ENCODE measurements at places on chromosomes 2 and 18.

DNA sequence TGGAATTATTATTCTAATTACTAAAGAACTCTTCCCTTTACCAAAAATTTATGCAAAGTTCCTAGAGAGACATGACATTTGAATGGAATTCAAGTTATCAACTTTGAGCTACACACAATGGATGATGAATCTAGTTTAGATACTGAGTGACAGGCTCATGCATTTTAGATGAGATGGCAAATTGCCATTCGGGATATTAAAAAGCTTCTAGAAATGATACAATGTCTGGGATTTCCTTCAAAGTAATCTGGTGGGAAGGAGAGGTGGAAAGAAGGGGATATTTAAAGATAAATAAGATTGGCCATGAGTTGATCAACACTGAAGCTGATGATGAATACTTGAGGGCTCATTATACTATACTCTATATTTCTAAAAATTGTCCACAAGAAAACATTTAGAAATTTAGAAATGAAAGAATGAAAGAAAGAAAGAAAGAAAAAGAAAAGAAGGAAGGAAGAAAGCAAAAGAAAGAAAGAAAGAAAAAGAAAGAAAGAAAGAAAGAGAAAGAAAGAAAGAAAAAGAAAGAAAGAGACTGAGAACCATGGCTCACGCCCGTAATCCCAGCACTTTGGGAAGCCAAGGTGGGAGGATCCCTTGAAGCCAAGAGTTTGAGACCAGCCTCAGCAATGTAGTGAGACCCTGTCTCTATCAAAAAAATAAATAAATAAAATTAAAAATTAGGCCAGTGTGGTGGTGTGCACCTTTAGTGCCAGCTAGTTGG lies 62.6 kb upstream of the NEDD4L start:
- no peak for DNase-seq

DNA sequence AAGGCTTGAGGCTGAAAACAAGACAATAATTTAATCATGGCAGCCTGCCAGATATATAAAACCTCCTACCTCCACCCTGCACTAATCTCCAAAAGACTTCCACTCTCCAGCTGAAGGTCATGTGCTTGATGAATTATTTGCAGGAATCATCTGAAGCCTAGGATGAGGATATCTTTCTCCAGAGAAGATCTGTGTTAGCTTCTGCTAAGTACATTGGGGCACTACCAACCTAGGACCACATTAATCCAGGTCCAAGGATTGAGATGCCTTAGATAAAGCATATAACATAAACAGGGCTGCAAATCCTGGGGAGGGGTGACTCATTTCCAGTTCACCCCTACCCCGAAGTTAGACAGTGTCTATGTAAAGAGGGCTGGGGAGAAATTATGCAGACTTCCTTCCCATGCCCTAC lies 80.5 kb upstream of the FRZB start:
- no peak for DNase-seq

DNA sequence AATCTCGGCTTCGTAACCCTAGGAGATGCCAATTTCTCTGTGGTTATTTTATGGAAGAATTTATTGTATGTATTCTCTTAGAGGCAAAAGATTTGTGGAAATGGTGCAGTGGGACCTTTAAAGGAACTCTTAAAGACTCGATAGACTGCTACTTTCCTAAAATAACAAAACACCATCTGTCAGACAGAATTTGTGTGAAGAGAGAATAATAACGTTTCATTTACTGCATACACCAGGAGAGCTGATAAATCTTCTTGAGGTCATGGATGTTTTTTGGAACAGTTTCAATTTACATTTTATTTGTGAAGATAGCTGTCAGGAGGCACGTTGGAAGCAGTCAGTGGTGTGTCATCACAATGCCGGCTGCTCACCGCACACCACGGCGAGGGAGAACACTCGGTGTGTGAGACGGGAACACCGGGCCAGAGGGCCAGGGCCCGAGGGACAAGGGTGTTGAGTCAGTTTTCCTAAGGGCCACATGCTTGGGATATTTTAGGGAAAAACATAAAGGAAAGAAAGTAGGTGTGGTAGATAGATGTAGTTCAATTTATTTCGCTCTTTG lies 1681.0 kb upstream of the DDX18 start:
- no peak for DNase-seq

DNA sequence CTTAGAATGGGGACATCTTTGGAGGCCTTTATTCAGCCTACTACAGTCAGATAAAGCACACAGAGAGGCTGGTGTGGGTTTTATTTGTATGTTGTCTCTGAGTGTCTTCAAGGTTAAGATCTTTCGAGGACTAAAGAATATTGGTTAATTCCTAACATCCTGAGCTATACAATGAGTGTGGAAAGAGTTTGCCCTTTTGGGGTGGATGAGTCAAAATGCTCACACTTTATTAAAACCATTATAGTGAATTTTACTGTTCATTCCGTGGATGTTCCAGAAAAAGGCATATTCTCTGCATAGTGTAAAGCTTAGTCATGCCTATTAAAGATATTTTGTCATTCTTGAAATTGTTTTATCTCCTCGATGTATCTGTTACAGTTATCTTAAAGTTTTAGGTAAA lies 29.1 kb upstream of the SLC38A11 start:
- DNase-seq: no peak

DNA sequence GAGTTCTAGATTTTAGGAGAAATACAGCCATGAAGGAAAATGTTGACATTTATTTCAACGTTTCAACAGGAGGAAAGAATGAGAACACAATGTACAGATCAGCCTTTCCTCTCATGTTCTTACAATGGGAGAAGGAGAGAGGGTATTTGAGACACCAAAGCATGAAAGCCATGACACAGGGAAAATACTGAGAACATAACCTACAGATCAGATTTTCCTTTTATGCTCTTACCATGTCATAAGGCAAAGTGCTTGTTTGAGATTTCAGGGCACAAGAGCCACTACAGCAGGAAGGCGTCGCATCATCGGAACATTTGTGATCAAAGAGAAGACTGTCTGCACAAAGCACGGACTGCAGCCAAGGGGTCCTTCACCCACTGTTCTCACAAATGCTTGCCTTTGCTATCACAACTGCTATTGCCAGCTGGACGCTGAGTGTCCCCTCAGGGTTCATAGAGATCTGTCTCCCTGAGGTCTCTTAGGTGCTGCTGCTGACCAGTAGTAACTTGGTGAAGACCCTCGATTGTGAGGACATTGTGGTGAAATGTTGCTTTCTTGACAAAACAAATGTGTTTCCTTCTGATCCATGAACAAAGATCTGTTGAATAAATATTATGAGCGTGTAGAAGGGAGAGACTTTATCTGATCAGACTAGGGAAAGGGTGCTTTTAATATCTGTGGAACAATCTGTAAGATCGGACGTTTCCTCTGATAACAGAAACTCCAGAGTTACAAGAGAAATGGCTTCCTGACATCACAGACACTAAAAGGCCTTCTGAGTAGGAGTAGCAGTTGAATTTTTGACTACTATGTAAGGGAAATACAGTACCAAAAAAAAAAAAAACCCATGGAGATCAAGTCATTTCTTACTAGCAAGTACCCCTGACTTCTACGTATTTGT lies 6.4 kb upstream of the IL1RL1 start:
- DNase-seq: no peak

GRCh38 chr2:159773426-159773825 lies 24.6 kb downstream of the CD302 start:
- DNase-seq: no peak

DNA sequence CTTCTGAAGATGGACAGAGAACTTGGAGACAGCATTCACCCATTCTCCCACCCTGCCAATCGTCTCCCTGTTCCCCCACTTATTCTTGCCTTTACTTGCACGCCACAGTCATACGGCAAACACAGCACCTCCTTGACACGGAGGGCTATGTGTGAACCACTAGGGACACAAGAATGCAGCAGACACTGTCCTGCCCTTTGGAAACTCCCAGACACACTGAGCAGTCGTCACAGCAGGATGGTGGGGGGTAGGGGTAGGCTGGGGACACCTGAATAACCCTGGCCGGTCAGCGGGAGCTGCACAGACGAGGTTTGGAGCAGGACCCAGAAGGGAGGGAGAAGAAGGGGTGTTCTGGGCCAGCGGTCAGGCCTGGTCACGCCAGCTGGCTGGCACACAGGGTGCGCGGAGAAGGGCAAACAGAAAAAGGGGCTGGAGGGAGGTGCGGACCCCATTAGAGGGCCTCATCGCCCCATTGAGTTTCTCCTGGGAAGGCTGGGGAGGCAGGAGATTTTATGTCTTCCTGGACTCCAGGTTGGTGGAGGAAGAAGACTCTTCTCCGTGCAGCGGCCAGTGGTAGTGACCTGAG lies 40.0 kb upstream of the FOSL2 start:
- no peak for DNase-seq

- no peak for DNase-seq
Measured at GRCh38 chr2:112666761-112667122, 21.0 kb downstream of the SLC20A1 start.

DNA sequence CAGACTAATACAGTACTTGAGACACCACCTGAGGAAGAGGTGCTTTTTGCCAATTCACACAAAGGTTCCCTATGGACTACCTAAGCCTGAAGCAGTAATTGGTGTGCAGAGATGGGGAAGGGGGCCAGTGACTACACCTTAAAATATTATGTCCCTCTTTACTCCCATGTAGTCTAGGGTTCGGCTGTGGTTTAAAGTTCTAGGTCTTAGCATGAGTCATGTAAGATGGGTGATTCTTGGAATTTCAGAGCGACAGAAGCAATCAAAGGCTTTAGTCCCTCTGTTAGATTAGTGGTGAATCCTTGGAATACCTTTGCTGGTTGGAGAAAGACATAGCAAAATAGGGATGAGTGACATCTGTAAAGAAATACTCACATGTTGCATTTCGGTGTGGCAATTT lies 14.3 kb upstream of the CCDC85A start:
- DNase-seq: no peak

GRCh38 chr18:10289251-10289650 lies 165.2 kb upstream of the APCDD1 start:
- DNase-seq: no peak

DNA sequence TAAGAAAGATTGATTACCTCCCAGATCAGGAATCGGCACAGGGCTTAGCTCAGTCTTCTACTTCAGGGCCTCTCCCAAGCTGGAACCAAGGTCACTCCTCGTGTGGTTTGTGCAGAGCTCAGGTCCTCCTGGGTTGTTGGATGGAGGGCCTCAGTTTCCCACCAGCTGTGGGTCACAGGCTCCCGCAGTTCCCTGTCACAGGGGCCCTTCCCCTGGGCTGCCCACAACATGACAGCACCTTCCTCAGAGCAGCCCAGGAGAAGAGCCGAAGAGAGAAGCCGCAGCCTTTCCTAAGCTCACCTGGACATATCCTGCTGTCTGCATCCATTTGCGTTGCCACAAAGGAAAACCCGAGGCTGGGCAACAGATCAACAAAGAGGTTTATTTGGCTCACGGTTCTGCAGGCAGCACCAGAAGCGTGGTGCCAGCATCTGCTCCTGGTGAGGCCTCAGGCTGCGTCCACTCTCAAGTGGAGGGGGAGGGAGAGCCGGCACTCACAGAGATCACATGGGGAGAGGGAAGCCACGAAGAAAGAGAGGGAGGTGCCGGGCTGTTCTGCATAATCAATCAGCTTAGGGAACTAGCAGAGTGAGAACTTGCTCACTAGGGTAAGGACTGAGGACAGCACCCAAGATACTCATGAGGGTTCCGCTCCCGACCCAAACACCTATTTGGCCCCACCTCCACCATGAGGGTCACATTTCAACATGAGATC lies 13.0 kb upstream of the ALLC start:
- DNase-seq: no peak

DNA sequence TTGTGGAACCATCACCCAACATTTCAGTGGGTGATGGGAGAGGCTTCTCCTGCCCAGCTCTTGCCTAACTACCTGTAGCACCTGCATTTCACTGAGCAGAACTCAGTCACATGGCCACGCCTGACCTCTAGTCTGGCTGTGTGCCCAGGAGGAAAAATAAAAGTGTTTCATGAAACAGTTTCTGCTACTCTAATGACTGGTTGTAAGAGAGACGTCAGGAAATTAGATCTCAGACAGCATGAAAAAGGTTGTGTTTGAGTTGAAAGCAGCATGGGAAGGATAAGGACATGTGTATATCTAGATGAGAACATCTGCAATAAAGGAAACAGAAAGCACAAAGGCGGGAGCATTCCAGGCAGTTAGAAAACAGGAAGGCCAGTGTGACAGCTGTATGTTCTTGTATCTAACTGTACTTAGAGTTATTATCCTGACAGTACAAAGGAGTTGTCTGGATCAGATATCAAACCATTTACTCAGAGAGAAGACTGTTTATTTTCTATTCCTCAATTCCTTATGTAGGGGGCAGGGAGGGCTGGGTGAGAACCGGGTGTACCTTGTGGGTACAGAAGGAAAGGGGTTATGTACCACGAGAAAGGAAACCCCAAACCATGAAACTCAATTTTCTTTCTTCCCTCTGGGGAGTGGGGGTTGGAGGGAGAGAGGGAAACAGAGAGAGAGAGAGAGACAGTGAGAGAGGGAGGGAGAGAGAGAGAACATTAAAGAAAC lies 307.4 kb upstream of the VWC2L start:
- no peak for DNase-seq

- no peak for DNase-seq
Measured at GRCh38 chr2:72936660-72937355, 19.5 kb downstream of the EMX1 start.

- DNase-seq: no peak
Measured at GRCh38 chr2:240846873-240847595, 21.6 kb upstream of the AGXT start.

GRCh38 chr18:2967820-2968219 lies 45.1 kb downstream of the LPIN2 start:
- no peak for DNase-seq

- DNase-seq: no peak
Measured at GRCh38 chr18:58552057-58552461, 76.8 kb downstream of the ALPK2 start.

GRCh38 chr2:18319987-18320386 lies 240.5 kb downstream of the RDH14 start:
- no peak for DNase-seq

DNA sequence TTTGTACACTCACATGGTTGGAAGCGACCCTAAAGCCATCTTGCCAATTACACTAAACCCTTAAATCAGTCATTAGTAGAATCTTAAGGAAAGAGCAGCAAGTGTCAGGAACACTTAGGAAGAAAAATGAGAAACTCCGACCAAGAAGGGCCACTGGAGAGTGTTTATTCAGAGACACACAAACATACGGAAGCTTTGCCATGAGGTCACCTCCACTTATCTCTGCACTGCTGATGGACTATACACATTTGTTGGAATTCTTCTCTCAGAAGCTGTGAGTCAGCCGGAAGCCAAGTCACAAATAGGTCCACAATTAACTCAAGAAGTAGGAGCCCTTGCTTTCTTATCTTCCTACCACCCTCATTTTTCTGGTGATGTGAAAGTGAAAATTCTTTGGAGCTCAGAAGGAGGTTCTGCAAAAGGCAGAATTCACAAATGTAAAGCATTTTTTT lies 21.6 kb downstream of the BMP10 start:
- DNase-seq: no peak

DNA sequence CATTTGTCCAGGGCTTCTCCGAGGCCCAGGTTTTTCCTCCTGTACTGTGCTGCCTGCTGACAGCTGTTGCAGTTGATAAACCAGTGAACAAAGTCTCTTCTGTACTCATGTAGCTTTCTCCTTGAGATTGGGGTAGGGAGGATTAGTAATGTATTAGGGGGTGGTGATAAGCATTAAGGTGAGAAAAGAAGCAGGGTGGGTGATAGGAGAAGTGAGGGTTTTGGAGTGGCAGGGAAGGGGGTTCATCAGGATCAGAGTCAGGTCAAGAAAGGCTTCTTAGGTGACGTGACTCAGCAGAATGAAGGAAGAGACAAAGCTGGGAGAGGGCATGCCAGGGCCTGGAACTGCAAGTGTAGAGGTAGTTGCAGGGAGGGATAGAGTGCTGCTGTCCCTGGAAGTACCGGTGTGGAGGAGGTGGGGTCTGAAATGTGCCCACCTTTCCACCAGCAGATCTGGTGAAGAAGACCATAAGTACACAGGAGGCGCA lies 48.7 kb downstream of the PKP4 start:
- DNase-seq: no peak

GRCh38 chr2:236894791-236895190 lies 190.9 kb upstream of the COPS8 start:
- no peak for DNase-seq

All from activated CD4-positive, alpha-beta memory T cell treated with anti-CD3 and anti-CD28 coated beads, Interleukin-2, amount 10 ng/mL, durations not matched to agents 7 days and 5 days (primary cell).